Hepatocyte (in vitro differentiated cells): ENCODE measurements at places on chromosomes 1 and 21. TPM values are rescaled to one million over a fixed set of nuclear protein-coding genes. Genes with fewer than 3 reads are reported as not detected.

- H3K4me3 ChIP-seq, result no peak overlapping the region
- DNase-seq, result no peak
- H3K27me3 ChIP-seq, result no peaks in the 10 kb centered on the region
- no peaks in the 10 kb centered on the region for H3K36me3 ChIP-seq
Measured at GRCh38 chr1:41631971-41632370, 147.5 kb upstream of the EDN2 start.

- H3K27me3 ChIP-seq, result no peaks in the 10 kb centered on the region
- no peaks in the 10 kb centered on the region for H3K36me3 ChIP-seq
Measured at GRCh38 chr1:97505289-97505688, 415.5 kb downstream of the DPYD start.

- no peak for DNase-seq
- H3K27ac ChIP-seq, result no peak overlapping the region
- no peaks in the 10 kb centered on the region for H3K4me1 ChIP-seq
- no peaks in the 10 kb centered on the region for H3K36me3 ChIP-seq
- H3K4me3 ChIP-seq, result no peak overlapping the region
Measured at GRCh38 chr21:36671836-36672235, 27.1 kb upstream of the SIM2 start.

GRCh38 chr1:155006601-155007101 lies 4.0 kb downstream of the ZBTB7B start:
- H3K27me3 ChIP-seq, result no peaks in the 10 kb centered on the region
- no peak for DNase-seq
- H3K4me3 ChIP-seq, result no peak overlapping the region
- no peak overlapping the region for H3K27ac ChIP-seq

DNA sequence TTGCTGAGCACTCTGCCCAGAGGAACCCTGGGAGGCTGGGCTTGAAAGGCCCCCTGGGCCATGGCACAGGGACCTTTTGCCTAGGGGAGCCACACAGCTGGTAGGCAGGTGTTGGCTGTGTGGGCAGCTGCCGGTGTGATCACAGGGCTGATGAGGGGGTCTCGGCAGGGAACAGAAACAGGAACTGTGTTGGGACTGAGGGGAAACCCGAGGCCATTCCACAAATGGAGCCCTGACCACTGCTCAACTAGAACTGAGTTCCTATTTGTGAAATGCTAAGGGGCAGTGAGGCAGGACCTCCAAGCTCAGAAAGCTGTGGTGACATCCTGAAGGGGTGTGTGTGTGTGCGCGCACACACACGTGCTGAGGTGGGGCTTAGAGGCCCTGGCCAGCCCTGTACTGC lies 6.4 kb upstream of the THEM5 start:
- H3K27me3 ChIP-seq, result no peaks in the 10 kb centered on the region
- no peak overlapping the region for H3K27ac ChIP-seq
- no peak overlapping the region for H3K4me3 ChIP-seq
- no peak for DNase-seq

- H3K36me3 ChIP-seq, result no peaks in the 10 kb centered on the region
- no peak for DNase-seq
- peaks cover 31% of the 10 kb centered on the region for H3K4me1 ChIP-seq
- H3K27ac ChIP-seq, result no peak overlapping the region
- H3K4me3 ChIP-seq, result no peak overlapping the region
Measured at GRCh38 chr1:159908031-159908940, 8.3 kb upstream of the CFAP45 start.

CLEC20A gene
- total RNA-seq, result not detected in 2 replicates

LINGO4 gene
- not detected in 2 replicates for total RNA-seq

SERBP1 gene
- total RNA-seq, result 178 and 194 TPM in 2 replicates

DNALI1 gene
- 11.5 TPM in 2 replicates for total RNA-seq
